Activated CD4-positive, alpha-beta T cell treated with anti-CD3 and anti-CD28 coated beads, Interleukin-2, amount 10 ng/mL, durations not matched to agents 24 days and 14 days (primary cell): ENCODE measurements at places on chromosomes 6 and 20. TPM values are rescaled to one million over a fixed set of nuclear protein-coding genes. Genes with fewer than 3 reads are reported as not detected.

GRCh38 chr6:112360498-112360897 is 13.4 kb downstream of the RFPL4B start:
- no peak for DNase-seq

The RAB32 gene
- total RNA-seq = 0.89 and 0.92 TPM in 2 replicates

DNA sequence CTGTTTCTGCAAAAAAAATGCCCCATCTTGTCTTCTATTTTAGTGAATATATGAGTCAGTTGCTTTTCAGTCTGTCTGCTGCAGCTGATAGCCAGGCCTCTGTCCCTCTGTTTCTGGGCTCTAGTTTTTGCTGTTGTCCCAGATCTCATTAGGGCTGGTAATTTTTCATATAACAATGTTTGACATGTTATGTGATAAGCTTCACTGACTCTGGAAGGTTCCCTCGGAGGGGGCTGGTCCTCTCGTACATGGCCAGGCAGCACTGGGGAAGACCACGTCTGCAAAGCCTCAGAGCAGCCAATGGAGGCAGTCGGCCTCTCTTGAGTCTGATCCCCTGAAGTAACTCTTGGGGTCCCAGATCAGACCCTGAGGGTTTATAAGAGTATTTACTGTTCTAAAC is 223.8 kb downstream of the THBS2 start:
- DNase-seq = no peak

- DNase-seq = no peak
These were observed 10.2 kb downstream of the ACSS1 start for GRCh38 chr20:25047766-25048165.

DNA sequence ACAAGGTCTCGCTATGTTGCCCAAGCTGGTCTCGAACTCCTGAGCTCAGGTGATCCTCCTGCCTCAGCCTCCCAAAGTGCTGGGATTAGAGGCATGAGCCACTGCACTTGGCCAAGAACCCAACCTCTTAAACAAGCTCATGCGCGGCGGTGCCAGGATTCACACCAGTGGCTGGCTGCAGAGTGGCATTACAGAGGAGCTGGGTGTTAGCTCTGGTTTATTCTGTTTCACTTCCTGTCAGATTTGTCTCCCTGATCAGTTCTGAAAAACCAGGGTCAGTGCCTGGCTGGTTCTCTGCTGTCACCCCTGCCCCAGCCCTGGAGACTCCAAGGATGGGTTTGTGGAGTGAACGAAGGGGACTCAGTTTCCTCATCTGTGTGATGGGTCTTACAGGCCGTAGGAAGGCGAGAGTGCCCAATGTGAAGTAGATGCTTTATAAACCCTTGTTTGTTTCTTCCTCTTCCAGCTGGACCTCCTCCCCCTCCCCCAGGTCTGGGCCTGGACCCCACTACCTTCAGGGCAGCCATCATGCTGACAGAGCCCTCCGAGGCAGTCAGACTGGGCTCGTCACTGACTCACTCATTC is 63.4 kb downstream of the UBE2V1 start:
- peak; percentile 58 for DNase-seq

- DNase-seq = no peak
These were observed 75.3 kb downstream of the SSR1 start for GRCh38 chr6:7237653-7238188.

DNA sequence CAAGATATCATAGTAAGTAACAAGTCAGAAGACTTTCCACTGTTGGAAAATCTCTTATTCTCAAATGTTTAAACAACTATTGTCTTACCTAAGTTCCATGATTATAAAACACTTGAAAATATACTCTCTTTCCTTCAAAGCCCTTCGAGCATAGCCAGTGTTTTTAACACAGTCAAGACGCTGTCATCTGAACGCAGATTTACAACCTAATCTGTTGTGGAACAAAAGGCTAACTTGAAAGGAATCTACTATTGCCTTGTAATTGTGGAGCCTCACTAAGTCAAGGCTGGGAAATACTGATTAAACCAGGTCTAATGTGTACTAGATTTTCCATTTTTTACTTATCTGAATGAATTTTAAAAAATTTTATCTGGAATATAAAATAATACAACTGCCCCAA is 205.8 kb downstream of the TRDN start:
- DNase-seq = no peak

GRCh38 chr6:70507161-70507560 is 59.6 kb upstream of the SDHAF4 start:
- no peak for DNase-seq

DNA sequence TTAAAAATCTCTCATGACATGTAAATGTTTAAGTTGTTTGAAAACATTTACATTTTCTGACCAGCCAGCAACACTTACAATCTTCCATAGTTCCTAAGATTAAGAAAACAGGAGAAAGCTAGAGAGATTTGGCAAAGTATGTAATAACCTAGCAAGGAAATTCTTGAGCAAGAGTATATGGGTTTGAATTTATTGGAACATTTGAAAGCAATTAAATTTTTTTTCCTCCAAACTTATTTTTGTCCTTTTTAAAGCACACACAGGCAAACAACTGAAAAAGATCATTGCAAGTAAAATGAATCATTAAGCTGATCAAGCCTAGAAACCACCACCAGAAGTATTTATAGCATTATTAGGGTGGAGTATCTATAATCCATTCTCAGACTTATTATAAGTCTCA is 20.1 kb upstream of the ZNF217 start:
- DNase-seq = no peak

The DLK2 gene
- total RNA-seq = 1.6 and 2.0 TPM in 2 replicates

The DEFB124 gene
- total RNA-seq = not detected in 2 replicates

The SMLR1 gene
- total RNA-seq = not detected in 2 replicates

- DNase-seq = peak; percentile 72
These were observed 66.0 kb downstream of the ZBTB2 start for GRCh38 chr6:151325075-151326050.

The GNAS-AS1 gene
- total RNA-seq = 0.64 and 1.6 TPM in 2 replicates

DNA sequence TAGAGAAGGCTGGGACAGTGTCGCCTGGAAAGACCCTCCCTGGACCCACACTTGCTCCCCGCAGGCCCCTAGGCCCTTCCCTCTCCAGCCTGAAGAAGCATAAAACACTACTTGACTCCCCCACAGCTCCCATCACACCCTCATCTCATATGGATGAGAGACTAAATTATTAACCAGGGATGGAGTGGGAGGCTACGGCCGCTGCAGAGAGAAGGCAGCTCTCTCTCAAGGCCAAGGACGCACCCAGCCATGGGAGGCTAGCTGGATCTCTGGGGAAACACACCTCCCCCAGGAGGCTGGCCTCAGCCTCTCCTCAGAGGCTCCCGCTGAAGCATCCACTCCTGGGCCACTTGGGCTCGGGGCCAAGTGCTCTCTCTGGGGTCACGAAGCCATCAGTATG is 102.5 kb downstream of the GRM4 start:
- DNase-seq = no peak

GRCh38 chr20:50193836-50194421 is 3.3 kb downstream of the CEBPB start:
- no peak for DNase-seq

DNA sequence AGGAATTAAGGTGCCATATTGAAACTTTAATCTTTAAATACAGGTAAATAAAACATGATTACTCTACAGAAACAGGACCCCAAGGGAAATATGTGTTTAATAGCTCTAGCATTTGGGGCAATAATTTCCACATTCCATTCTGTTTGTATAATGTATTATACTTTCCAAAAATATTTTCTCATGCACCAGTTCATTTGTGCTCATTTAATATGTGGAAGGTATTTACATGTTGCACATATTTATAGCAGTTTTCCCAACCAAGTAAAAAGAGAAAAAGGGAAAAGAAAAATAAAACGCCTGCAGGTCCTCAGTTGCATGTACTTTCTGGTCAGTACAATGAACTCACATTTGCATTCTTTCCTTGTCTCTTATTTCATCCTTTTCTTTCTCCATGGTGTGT is 129.5 kb upstream of the SULF2 start:
- DNase-seq = no peak

The SULF2 gene
- total RNA-seq = 1.2 and 1.3 TPM in 2 replicates

DNA sequence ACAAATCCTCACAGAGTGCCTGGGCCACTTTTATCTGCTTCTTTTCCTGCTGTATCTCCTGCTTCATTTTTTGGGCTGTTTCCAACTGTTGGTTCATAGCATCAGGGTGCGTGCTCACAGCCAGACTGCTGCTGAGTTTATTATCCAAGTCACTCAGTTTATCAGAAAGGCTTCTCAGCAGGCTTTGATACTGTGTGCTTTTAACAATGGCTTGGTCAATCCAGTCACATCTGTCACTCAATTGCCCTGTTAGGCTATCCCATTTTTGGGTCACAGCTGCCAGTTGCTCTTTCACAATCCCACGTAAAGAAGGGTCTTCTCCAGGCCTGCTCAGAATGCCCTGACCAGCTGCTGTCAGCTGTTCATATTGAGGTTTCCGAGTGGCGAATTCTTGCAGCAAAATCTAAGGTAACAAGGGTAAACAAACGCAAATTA is 87.2 kb downstream of the DST start:
- DNase-seq = no peak

The C20orf141 gene
- total RNA-seq = not detected in 2 replicates

DNA sequence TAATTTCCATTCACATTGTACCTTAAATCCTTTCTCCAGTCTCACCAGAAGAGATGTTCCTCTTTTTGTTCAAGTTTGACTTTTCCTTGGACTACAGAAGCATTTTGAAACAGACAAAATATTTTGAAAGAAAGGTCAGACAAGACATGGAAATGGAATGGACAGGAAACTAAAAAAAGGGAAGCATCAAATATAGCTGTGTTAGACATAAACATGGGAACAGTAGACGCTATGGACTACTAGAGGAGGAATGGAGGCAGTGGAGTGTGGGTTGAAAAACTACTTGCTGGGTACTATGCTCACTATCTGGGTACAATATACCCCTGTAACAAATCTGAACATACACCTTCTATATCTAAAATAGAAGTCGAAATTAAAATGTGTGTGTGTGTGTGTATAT is 4.1 kb upstream of the FAM135A start:
- no peak for DNase-seq

DNA sequence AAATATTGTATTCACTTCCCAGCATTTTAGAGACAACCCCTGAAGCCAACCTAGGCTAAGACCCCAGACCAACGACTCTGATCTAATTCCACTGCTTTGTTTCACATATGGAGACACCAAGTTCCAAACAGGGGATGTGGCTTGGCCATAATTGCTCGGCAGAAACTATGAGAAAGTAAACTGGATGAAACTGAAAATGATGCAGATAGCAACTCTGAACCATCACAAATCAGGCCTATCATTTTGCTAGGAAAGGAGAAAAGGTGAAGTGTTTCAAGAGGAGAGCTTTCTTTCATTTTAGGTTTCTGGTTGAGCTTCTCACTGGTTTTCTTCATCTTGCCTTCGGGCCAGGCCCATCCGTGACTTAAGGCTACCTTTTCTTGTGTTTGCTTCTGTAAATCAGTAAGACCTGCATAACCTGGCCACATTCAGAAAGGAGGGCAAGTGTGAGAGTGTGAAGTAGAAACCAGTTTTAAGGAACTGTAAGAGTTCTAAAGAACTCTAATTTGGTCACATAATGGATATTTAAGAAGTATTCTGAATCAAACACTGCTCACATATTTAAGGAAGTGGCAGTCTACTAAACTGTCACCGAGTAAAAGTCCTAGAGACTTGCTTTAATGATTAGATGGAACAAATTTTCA is 105.8 kb downstream of the BACH2 start:
- DNase-seq = peak; percentile 75

DNA sequence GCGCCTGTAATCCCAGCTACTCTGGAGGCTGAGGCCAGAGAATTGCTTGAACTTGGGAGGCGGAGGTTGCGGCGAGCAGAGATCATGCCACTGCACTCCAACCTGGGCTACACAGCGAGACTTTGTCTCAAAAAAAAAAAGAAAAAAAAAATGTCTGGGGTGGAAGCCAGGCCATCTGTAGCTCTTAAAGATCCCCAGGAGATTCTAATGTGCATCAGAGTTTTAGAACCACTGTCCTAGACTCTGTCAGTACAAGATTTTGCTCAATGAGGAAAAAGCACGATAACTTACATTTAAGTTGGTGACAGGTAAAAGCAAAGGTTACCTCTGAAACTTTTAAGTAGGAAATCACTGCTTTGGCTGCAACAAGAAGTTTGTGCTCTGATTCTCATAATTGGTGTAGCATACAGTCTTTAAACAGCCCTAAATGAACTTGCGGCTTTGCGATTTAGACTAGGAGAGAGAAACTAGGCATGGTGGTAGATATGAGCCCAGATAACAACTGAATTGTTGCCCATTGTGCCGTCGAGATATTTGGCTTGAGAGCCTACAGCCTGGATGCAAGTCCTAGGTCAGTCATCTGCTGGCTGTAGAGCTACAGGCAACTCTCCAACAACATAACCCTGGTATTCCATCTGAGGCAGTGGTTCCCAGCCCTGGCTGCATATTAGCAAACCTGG is 67.2 kb downstream of the BACH2 start:
- DNase-seq = no peak

DNA sequence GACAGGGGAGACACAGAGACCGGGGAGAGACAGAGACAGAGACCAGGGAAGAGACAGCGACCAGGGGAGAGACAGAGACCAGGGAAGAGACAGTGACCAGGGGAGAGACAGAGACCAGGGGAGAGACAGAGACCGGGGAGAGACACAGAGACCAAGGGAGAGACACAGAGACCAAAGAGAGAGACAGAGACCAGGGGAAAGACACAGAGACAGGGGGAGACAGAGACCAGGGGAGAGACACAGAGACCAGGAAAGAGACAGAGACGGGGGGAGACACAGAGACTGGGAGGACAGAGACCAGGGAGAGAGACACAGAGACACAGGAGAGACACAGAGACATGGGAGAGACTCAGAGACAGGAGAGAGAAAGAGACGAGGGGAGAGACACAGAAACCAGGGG is 43.9 kb downstream of the YTHDF1 start:
- DNase-seq = no peak

- peak; percentile 61 for DNase-seq
These were observed 253.2 kb downstream of the UST start for GRCh38 chr6:148999929-149000468.

GRCh38 chr6:35711731-35712130 is 23.0 kb upstream of the FKBP5 start:
- DNase-seq = no peak

The SLC17A5 gene
- total RNA-seq = 4.9 TPM in 2 replicates

GRCh38 chr20:4007383-4008025 is 7.9 kb downstream of the RNF24 start:
- no peak for DNase-seq

DNA sequence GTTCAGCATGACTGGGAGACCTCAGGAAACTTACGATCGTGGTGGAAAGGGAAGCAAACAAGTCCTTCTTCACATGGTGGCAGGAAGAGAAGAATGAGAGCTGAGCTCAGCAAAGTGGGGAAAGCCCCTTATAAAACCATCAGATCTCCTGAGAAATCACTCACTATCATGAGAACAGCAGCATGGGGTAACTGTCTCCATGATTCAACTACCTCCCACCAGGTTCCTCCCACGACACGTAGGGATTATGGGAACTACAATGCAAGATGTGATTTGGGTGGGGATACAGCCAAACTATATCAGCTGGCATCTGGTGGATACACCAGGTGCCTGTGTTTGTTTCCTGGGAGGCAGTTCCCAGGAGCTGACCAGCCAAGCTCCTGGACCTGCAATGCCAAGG is 4.9 kb downstream of the DDO start:
- DNase-seq = no peak
